ENCODE measurements at places on chromosomes 2 and 18. TPM values are rescaled to one million over a fixed set of nuclear protein-coding genes. Genes with fewer than 3 reads are reported as not detected.

Gene NTSR2
- not detected for total RNA-seq

Gene APLF
- 25.9 TPM for total RNA-seq

DNA sequence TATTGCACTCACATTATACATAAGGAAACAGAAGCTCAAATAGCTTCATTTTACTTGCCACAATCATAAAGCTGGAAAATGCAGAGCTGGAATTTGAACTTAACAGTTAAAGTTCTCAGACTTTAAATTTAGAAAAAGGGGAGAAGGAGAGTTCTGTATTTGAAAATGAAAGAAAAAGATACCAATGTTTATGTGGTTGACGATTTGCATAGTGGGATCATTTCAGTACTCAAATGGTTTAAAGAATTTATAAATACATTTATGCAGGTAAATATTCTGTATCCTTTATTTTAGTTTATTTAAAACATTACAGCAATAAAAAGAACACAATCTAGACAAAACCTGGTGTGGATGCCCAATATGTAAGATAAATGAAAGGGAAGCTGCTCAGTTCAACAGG lies 25.5 kb upstream of the STAT4 start:
- H3K27ac ChIP-seq = no peak overlapping the region
- H3K4me1 ChIP-seq = no peaks in the 10 kb centered on the region
- H3K36me3 ChIP-seq = no peaks in the 10 kb centered on the region
- H3K27me3 ChIP-seq = no peaks in the 10 kb centered on the region
- no peak for DNase-seq
- H3K4me3 ChIP-seq = no peak overlapping the region

DNA sequence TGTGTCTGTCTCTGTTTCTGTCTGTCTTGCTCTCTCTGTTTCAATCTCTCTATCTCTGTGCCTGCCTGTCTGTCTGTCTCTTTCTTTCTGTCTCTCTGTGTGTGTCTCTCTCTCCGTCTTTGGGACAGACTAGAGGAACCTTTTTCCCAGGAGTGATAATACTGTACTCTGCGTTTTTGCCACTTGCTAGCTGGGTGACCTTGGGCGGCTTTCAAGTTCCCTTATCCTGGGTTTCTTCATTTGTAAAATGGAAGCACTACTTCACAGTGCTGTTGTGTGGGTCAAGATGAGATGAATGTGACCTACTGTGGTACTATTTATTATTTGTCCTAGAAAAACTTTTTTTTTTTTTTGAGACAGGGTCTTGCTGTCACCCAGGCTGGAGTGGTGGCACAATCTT lies 42.4 kb downstream of the HPCAL1 start:
- no peak overlapping the region for H3K27ac ChIP-seq
- H3K4me1 ChIP-seq = no peaks in the 10 kb centered on the region
- H3K27me3 ChIP-seq = no peaks in the 10 kb centered on the region
- no peaks in the 10 kb centered on the region for H3K36me3 ChIP-seq

DNA sequence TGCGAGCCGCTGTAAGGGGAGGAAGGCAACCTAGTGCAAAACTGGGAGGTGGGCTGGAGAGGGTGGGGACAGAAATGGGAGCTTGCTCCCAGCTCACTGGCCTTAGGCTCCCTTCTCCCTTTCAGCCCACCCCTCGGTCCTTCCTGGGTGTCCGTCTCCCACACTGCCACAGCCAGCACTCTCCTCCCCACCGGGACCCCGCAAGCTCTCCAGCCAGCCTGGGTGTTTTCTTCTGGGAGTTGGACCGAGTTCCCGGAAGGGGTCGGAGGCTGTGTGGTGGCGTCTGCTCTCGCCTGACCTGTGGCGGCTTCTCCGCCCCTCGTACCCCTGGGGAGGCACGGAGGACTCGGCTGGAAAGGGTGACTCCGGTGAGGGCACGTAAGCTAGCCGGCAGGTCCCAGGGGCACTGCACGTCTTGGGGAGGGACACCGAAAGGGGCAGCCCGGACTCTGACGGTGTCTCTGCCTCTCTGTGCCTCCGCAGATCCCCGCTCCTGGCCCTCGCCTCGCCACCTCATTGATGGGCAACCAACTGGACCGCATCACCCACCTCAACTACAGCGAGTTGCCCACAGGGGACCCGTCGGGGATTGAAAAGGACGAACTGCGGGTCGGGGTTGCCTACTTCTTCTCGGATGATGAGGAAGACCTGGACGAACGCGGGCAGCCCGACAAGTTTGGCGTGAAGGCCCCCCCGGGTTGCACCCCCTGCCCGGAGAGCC lies 1.1 kb downstream of the LRATD1 start:
- no peaks in the 10 kb centered on the region for H3K4me1 ChIP-seq
- no peaks in the 10 kb centered on the region for H3K36me3 ChIP-seq
- H3K27me3 ChIP-seq = no peaks in the 10 kb centered on the region
- peak overlapping the region; percentile 10 for H3K4me3 ChIP-seq

- H3K4me3 ChIP-seq = no peak overlapping the region
- DNase-seq = no peak
Measured at GRCh38 chr2:234256516-234256915, 206.0 kb downstream of the SPP2 start.

All from uterus (tissue), 4 donors.